ENCODE measurements at places on chromosomes 2 and 18. TPM values are rescaled to one million over a fixed set of nuclear protein-coding genes. Genes with fewer than 3 reads are reported as not detected.
A peak's percentile ranks its signal among the peaks of the same experiment; 100 is the strongest.

DNA sequence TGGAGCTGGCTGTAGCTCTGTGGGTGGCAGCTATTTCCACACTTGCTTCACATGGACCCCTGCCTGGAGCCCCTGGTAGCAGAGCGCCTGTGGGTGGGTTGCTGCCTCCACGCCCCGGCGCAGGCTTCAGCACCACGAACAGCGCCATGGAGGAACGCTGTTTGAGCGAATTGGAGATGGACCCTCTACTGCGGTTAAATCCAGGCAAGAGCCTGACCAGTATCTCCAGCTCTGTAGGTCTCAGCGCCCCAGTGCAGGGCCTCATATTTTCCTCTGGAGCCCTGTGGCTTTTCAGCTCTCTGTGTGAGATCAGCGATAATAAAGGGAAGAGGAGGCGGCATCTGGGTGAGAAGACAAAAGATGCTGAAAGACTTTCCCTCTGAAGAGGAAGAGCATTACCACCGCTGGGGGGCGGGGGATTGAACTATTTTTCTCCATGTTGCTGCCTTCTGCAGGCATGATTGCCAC is 12.0 kb downstream of the ONECUT2 start:
- DNase-seq: no peak

DNA sequence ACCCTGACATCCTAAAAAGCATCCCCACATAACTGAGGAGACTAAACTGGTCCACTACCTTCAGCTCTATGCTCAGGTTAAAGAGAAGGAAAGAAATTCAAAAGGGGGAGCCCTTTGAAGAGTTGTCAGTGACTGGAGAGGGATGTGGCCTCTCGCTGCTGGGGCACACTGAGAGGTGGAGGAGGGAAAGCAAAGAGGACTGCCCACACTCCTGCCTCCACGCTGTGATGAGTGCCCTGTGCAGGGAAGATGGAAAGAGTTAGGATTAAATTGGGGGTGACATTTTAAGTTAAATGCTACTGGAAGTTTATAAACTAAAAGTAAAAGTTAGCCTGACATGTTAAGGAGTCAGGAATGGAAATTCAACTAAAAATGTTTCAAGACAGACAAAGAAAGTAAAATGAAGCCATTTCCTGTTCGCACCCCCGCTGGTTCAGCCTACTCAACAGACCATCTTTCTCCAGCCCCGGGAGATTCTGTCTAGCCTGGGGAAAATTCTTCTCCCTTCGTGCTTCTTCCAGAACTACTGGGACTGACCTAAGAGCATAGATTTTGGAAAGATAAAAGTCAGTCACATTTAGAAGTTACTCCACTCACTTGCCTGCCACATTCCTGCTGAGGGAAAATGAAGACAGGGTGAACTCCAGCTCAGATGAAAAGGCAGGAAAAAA is 17.8 kb upstream of the INO80C start:
- DNase-seq: peak; percentile 44

DNA sequence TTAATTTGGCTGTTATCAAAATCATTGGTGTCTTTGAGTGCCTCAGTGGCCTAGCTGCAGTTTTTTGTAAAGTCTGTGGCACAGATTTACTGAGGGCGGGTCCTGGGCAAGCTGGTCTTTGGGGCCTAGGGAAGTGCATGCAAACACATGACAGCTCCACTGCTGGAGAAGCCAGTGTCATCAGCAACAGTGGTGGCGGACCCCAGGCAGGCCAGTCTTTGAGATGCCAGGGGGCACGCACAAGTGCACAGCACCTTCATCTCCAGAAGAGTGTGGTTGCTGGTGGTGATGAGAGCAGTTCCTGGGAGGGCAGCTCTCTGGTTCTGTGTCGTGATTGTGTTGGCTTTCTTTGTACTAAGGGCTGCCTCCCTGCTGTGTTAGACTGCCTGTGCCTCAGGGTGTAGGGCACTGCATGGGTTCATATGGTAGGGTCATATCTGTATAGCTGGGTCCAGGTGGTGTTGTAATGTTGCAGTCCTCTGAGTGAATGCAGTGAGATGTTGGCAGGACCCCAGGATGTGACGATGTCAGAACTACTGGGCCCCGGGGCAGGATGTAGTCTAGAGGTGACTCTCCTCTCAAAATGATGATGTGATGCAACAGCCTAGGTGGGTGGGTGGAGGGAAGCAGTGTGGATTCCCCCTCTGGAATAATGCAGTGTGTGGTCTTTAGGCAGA is 646.7 kb upstream of the CDH2 start:
- DNase-seq: peak; percentile 66

Gene POTEJ
- not detected for total RNA-seq

DNA sequence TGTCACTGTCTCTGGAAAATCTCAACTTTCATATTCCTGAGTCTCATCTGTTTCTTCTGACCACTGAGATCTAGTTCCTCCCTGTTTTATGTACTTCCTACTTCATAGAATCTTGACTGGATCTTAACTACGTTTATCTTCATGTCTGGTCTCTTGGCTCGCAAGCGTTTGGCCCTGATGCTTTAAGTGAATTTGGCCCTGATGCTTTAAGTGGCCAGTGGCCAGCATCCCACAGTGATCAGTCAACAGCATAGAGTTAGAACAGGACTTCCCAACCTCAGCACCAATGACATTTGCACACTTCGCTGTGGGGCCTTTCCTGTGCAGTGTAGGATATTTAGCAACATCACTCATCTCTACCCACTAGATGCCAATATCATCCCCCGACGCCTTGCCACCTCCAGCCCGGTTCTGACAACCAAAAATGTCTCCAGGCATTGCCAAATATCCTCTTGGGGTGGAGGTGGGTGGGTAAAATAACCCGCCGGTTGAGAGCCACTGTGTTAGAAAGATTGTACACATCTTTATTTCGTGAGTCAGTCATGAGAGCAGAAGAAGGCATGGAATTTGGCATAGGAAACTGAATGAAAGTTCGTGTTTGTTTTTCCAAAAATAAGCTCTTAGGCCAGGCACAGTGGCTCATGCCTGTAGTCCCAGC is 12.2 kb downstream of the TM4SF20 start:
- DNase-seq: peak; percentile 37

GRCh38 chr2:160305081-160305750 is 105.1 kb upstream of the ITGB6 start:
- peak; percentile 75 for DNase-seq

Gene XDH
- not detected for total RNA-seq

DNA sequence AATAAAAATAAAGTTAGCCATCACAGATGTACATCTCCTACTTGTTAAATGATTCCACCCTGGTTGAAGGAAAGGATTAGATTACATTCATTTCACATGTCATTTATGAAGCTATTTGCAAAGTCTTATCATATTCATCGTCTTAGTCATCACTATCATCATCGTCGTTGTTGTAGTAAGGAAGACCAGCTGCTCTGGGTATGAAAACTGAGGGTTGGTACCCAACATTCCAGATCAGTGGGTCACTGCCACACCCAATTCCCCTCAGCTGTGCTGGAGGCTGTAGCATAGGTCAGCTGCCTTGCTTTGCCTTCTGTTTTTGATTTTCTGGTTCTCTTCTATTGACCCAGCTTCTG is 20.9 kb upstream of the CCBE1 start:
- DNase-seq: peak; percentile 98

DNA sequence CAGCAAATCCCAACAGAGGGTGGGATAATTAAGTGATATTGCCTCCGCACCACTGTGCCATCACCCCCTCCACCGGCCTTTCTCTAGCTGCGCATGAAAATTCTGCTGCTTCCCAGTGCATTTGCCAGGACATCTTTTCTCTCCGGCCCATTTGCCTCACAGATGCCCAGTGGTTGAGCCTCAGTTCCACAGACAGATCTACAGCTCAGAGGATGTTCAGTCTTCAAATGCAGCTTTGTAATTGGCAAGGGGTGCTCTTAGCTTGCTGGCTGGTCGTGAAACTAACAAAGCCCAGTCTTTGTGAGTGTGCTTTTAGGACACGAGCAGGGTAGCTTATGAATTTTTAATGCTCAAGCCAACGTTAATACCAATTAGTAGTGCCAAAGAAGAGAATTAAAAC is 253.3 kb upstream of the REV1 start:
- no peak for DNase-seq

- peak; percentile 80 for DNase-seq
Measured at GRCh38 chr2:11213090-11213638, 57.9 kb downstream of the SLC66A3 start.

DNA sequence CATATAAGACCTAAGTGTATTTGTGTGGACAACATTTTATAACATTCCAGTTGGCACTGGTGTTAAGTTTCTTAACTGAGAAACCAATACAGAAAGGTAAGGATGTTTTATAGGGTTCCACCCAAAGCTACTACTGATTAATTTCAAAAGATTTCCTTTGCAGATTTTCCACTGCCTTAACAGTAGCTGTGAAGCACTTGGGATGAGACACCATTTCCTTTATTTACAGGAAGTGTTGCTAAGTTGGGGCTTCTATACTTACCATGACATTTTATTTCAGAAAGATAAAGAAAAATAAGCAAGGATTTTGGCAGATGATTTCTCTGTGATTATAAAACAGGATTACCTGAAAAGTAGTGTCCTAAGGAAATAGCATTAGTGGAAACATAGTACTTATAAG is 234.3 kb downstream of the CALCRL start:
- no peak for DNase-seq

Gene TRIB2
- 25.2 TPM for total RNA-seq

- no peak for DNase-seq
Measured at GRCh38 chr2:111119822-111120252, 877 bp upstream of the BCL2L11 start.

GRCh38 chr2:41725901-41726300 is 321.9 kb upstream of the PKDCC start:
- no peak for DNase-seq
